Adipose tissue (tissue), 3 donors: ENCODE measurements at places on chromosomes 13 and 19. TPM values are rescaled to one million over a fixed set of nuclear protein-coding genes. Genes with fewer than 3 reads are reported as not detected.

The LGALS14 gene
- polyA plus RNA-seq = not detected

The ANGPTL8 gene
- 108 TPM for polyA plus RNA-seq

The PNMA8C gene
- not detected for polyA plus RNA-seq

The SPC24 gene
- polyA plus RNA-seq = 2.4 TPM

The ZNF492 gene
- 0.06 TPM for polyA plus RNA-seq

The TBXA2R gene
- 3.7 TPM for polyA plus RNA-seq

The BCL3 gene
- 150 TPM for polyA plus RNA-seq

The N4BP2L1 gene
- polyA plus RNA-seq = 8.0 TPM

The ZNF154 gene
- 0.67 TPM for polyA plus RNA-seq

The ZNF44 gene
- polyA plus RNA-seq = 4.4 TPM

The PNMA8A gene
- polyA plus RNA-seq = 2.2 TPM

The LGALS13 gene
- not detected for polyA plus RNA-seq

The KLK4 gene
- polyA plus RNA-seq = not detected

The PDE4A gene
- polyA plus RNA-seq = 6.4 TPM

The FNDC3A gene
- 12.7 TPM for polyA plus RNA-seq

The ZSCAN4 gene
- not detected for polyA plus RNA-seq

The PCDH9 gene
- polyA plus RNA-seq = 1.7 TPM

The CHST8 gene
- 1.2 TPM for polyA plus RNA-seq

The BEST2 gene
- not detected for polyA plus RNA-seq

The SOX1 gene
- not detected for polyA plus RNA-seq

The ZNF93 gene
- 5.0 TPM for polyA plus RNA-seq

The ZNF726 gene
- 0.28 TPM for polyA plus RNA-seq

The SIGLEC5 gene
- polyA plus RNA-seq = not detected

The ZNF564 gene
- 3.2 TPM for polyA plus RNA-seq

The PRRG2 gene
- 11.7 TPM for polyA plus RNA-seq

The CEACAM7 gene
- polyA plus RNA-seq = 0.40 TPM

The SLC6A16 gene
- polyA plus RNA-seq = 1.6 TPM

The ZNF610 gene
- polyA plus RNA-seq = 0.39 TPM

The PVR gene
- 10.5 TPM for polyA plus RNA-seq

The NLRP4 gene
- not detected for polyA plus RNA-seq

The ATXN8OS gene
- polyA plus RNA-seq = not detected

The LGI4 gene
- polyA plus RNA-seq = 3.7 TPM

The C19orf18 gene
- polyA plus RNA-seq = 0.56 TPM

The NLRP12 gene
- 1.1 TPM for polyA plus RNA-seq

The ACP7 gene
- polyA plus RNA-seq = 0.01 TPM

The GGN gene
- 0.77 TPM for polyA plus RNA-seq

The VAV1 gene
- 6.0 TPM for polyA plus RNA-seq

The TEX101 gene
- not detected for polyA plus RNA-seq

The PEG3 gene
- polyA plus RNA-seq = 2.2 TPM

The PAN3 gene
- polyA plus RNA-seq = 9.0 TPM

The TRPC4 gene
- polyA plus RNA-seq = not detected

The CGB2 gene
- polyA plus RNA-seq = not detected

The STXBP2 gene
- 114 TPM for polyA plus RNA-seq

The ZNF665 gene
- 5.3 TPM for polyA plus RNA-seq

The OLFM4 gene
- 0.36 TPM for polyA plus RNA-seq

The C2CD4C gene
- polyA plus RNA-seq = 4.5 TPM

The KCNK6 gene
- polyA plus RNA-seq = 4.0 TPM

The CFAP97D2 gene
- not detected for polyA plus RNA-seq

The ERICH4 gene
- polyA plus RNA-seq = not detected

The C19orf25 gene
- polyA plus RNA-seq = 28.6 TPM

The RASAL3 gene
- 0.86 TPM for polyA plus RNA-seq

The IRGC gene
- polyA plus RNA-seq = not detected

The NBEA gene
- 1.4 TPM for polyA plus RNA-seq

The C19orf85 gene
- polyA plus RNA-seq = not detected

The SMAD9 gene
- 2.8 TPM for polyA plus RNA-seq

The IGFL2 gene
- 1.1 TPM for polyA plus RNA-seq

The MBD3L2 gene
- not detected for polyA plus RNA-seq

The MIA gene
- polyA plus RNA-seq = 0.67 TPM

The CCDC159 gene
- 20.9 TPM for polyA plus RNA-seq
